ENCODE measurements at places on chromosomes 3 and 15.

DNA sequence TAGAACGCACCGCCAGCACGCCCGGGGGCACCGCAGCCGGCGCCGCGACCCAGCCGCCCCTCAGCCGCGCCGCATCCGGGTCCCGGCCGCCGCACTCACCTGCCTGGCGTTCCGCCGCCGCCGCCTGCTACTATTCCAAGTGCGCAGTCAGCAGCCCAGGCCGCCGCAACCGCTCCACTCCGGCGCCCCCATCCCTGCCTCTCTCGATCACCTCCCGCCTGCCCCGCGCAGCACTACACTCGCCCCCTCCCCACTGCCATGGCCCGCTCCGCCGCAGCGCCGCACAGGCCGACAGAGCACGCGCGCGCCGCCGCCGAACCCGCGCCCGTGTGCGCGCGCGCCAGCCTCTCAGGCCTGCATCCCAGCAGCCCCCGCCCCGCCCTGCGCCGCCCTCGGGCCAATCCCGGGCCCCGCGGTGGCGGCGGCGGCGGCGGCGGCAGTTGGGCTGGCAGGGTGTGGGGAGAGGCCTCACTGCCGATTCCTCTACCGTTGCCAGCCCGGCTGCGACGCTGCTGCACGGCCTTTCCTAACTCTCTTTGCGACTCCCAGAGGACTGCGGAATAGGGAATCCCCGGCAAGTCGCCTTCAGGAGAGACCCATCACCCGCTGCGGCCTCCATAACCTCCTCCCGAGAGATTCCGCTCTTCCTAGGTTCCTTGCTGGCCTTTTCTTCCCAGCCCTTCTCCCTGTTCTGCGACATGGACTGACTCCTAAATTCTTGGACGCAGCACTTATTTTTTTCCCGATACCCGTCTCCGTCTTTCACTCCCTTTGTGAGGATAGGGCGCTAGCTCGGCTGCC is at the start of gene PIK3CB:
TSS of gene PIK3CB (minus strand) at position 333 of the 801 bp plus-strand sequence. CDS start 75,585 bp downstream, outside the sequence.
- peak; percentile 93 for DNase-seq

GRCh38 chr15:70514251-70514650 is 249.1 kb downstream of the UACA start:
- DNase-seq: no peak

- no peak for DNase-seq
Observed at GRCh38 chr3:133113927-133114597, 75.9 kb downstream of the TMEM108 start.

GRCh38 chr15:25838871-25839195 is 24.3 kb downstream of the ATP10A start:
- DNase-seq: no peak

GRCh38 chr3:69008980-69009379 is 4.5 kb downstream of the EOGT start:
- no peak for DNase-seq

DNA sequence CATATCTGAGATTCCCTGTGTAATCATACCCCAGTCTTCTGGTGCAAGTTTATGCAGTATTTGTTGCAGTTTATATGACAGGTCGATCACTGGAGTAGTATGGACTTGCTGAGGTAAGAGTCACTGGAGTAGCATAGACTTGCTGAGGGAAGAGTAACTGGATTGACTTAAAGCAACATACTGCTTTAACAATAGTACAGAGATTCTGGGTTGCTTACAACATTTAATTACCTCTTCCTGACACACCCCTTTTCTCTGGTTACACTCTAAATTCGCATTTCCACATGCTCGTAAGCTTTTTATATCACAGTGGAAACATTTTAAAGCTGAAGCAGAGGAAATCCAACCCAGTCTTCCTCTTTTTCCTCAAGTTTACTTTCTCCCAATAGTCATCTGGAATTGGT is 11.8 kb downstream of the AAGAB start:
- DNase-seq: no peak

- no peak for DNase-seq
Observed at GRCh38 chr15:74226761-74227540, 9.2 kb upstream of the CCDC33 start.

Data from left forelimb (tissue), 1 donor.